Glutamatergic neuron (in vitro differentiated cells): ENCODE measurements at places on chromosomes 1 and 21.

- peaks cover 23% of the 10 kb centered on the region for H3K4me1 ChIP-seq
- DNase-seq, result peak; percentile 84
- no peak overlapping the region for H3K4me3 ChIP-seq
- no peaks in the 10 kb centered on the region for H3K36me3 ChIP-seq
Observed at GRCh38 chr1:183655562-183656075, 2.5 kb upstream of the APOBEC4 start.

- H3K27me3 ChIP-seq, result peaks cover 49% of the 10 kb centered on the region
- DNase-seq, result no peak
- H3K36me3 ChIP-seq, result peaks cover 5% of the 10 kb centered on the region
- H3K27ac ChIP-seq, result peak overlapping the region; percentile 92
- H3K4me3 ChIP-seq, result peak overlapping the region; percentile 50
Observed at GRCh38 chr1:54254055-54254454, 54.1 kb downstream of the MRPL37 start.

GRCh38 chr1:222950892-222951291 lies 136.1 kb downstream of the DISP1 start:
- H3K27me3 ChIP-seq, result no peaks in the 10 kb centered on the region
- H3K4me3 ChIP-seq, result no peak overlapping the region
- no peaks in the 10 kb centered on the region for H3K4me1 ChIP-seq
- peaks cover 5% of the 10 kb centered on the region for H3K36me3 ChIP-seq
- H3K27ac ChIP-seq, result no peak overlapping the region
- DNase-seq, result no peak

GRCh38 chr1:227774821-227775661 lies 39.8 kb downstream of the SNAP47 start:
- H3K4me1 ChIP-seq, result peaks cover 13% of the 10 kb centered on the region
- H3K36me3 ChIP-seq, result no peaks in the 10 kb centered on the region
- no peak overlapping the region for H3K4me3 ChIP-seq
- H3K27ac ChIP-seq, result no peak overlapping the region
- peaks cover 10% of the 10 kb centered on the region for H3K27me3 ChIP-seq

- H3K36me3 ChIP-seq, result peaks cover 4% of the 10 kb centered on the region
- peaks cover 2% of the 10 kb centered on the region for H3K27me3 ChIP-seq
- no peak for DNase-seq
- no peak overlapping the region for H3K4me3 ChIP-seq
Observed at GRCh38 chr1:230937371-230937770, 41.3 kb downstream of the TTC13 start.

DNA sequence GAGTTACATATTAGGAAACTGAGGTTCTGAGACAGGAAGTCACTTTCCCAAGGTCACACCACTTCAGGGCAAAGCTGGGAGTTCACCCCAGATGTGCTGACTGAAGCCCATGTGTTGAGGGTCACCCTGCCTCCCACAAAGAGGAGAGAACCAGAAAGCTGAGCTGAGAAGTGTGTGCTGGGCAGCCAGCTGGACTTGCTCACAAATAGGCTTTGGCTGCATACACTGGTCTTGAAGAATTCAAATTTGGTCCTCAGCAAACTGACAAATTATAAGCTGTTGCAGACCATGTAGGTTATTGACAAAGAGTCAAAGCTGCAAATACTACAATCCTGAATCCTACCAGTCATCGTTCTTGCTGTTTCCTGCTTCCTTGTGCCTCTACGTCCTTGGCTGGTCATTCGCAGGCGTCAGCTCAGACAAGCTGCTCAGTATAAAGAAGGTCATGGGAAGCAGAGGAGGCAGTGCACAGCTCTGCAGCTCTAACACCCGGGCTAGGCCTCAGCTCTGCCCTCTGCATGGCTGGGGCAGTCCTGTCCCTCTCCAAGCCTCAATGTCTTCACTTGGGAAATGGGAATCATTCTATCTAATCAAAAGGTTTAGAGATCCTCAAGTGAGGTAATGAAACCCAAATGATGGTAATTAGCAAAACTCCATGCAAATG lies 40.0 kb downstream of the CDCP2 start:
- H3K27ac ChIP-seq, result no peak overlapping the region
- H3K4me3 ChIP-seq, result no peak overlapping the region
- DNase-seq, result no peak
- H3K4me1 ChIP-seq, result peaks cover 23% of the 10 kb centered on the region
- H3K36me3 ChIP-seq, result no peaks in the 10 kb centered on the region
- H3K27me3 ChIP-seq, result peaks cover 2% of the 10 kb centered on the region

- peak overlapping the region; percentile 52 for H3K27ac ChIP-seq
- DNase-seq, result no peak
- H3K4me1 ChIP-seq, result peaks cover 16% of the 10 kb centered on the region
- H3K36me3 ChIP-seq, result no peaks in the 10 kb centered on the region
- peaks cover 10% of the 10 kb centered on the region for H3K27me3 ChIP-seq
Observed at GRCh38 chr1:179820226-179820970, 57.2 kb downstream of the TOR1AIP2 start.

DNA sequence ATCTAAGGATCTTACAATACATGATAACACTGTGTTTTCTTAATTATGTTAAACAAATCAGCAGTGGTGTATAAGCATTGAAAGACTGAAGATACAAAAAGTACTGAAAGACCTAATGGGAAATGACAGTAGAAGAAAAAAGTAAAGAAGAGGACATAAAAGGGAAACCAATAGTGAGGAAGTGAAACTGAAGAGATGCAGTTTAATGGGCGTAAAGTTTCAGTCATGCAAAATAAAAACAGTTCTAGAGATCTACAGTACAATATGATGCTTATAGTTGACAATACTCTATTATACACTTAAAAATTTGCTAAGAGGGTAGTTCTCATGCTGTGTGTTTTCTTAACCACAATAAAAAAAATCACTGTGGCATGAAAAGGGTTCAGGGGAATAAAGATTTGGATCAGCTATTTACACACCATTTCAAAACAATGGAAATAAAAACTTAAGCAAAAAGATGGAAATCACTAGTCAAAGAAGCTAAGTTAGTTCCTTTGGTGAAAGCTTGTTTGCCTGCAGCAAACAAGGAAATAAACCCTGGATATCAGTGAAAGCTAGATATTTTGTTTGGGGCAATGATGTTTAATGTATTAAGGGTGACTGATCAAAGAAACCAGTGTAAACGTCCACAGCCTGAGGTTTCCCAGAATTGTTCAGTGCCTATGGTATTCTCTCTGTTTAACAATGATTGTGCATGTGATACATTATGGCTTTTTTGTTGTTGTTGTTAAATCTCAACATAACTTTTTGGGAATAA lies 1160.8 kb upstream of the ADGRL2 start:
- no peak for DNase-seq

DNA sequence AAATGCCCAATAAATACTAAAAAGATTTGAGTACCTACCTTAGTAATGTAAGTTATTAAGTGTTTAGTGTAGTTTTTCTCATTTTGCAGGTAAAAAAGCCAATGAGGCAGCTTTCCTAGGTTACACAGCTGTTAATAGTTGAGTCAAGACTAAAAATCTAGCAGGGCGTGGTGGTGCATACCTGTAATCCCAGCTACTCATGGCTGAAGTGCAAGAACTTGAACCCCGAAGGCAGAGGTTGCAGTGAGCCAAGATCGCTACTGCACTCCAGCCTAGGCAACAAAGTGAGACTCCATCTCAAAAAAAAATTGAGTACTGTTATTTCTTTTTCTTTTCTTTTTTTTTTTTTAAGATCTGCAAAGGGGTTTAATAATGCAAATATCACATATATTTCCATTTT lies 7.7 kb downstream of the YBX1 start:
- H3K27me3 ChIP-seq, result no peaks in the 10 kb centered on the region
- no peak for DNase-seq
- H3K27ac ChIP-seq, result no peak overlapping the region

DNA sequence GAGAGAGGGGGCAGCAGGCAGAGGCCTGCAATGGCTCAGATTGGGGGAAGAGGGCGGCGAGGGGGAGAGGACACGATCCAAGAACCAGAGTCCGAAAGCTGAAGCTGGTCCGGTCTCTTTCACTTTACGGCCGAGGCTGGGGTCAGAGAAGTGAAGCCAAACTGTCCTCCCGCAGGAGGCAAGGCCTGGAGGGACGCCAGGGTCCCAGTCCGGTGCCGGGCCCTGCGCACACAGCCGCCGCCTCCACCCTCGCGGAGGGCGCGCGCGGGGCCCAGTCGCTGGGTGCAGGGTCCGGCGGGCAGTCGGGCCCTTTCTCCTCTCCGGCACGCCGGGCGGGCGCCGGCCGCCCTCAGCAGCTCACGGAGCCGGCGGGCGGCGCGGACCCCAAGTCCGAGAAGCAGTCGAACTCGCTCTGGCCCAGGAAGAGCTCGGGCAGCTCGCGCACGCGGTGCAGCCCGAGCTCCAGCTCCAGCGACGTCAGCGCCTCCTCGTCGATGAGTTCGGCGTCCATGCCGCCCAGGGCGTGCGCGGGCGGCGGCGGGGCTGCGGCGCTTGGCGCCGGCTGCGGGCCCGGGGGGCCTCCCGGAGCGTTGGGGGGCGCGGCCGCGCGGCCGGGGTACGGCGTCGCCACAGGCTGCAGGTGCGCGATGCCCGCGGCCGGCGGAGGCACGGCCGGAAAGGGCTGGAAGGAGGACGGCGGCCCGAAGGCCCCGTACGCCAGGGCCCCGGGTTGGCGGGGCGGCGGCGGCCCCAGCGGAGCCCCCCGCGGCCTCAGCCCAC lies 749 bp downstream of the CITED4 start:
- no peaks in the 10 kb centered on the region for H3K36me3 ChIP-seq
- H3K27me3 ChIP-seq, result peaks cover 16% of the 10 kb centered on the region
- peaks cover 3% of the 10 kb centered on the region for H3K4me1 ChIP-seq
- H3K4me3 ChIP-seq, result peak overlapping the region; percentile 81
- no peak overlapping the region for H3K27ac ChIP-seq

- no peaks in the 10 kb centered on the region for H3K27me3 ChIP-seq
- no peaks in the 10 kb centered on the region for H3K36me3 ChIP-seq
- no peak overlapping the region for H3K4me3 ChIP-seq
- H3K4me1 ChIP-seq, result peaks cover 3% of the 10 kb centered on the region
Observed at GRCh38 chr1:178931858-178932551, 61.1 kb upstream of the ANGPTL1 start.

- H3K4me1 ChIP-seq, result peaks cover 12% of the 10 kb centered on the region
- peak overlapping the region; percentile 97 for H3K27ac ChIP-seq
- peaks cover 5% of the 10 kb centered on the region for H3K27me3 ChIP-seq
- H3K4me3 ChIP-seq, result peak overlapping the region; percentile 100
Observed at GRCh38 chr1:32651461-32652073, 559 bp downstream of the RBBP4 start.

GRCh38 chr21:44052071-44052829 lies 40.1 kb downstream of the TRAPPC10 start:
- no peak for DNase-seq
- peaks cover 4% of the 10 kb centered on the region for H3K36me3 ChIP-seq
- H3K4me3 ChIP-seq, result no peak overlapping the region
- peaks cover 57% of the 10 kb centered on the region for H3K4me1 ChIP-seq

DNA sequence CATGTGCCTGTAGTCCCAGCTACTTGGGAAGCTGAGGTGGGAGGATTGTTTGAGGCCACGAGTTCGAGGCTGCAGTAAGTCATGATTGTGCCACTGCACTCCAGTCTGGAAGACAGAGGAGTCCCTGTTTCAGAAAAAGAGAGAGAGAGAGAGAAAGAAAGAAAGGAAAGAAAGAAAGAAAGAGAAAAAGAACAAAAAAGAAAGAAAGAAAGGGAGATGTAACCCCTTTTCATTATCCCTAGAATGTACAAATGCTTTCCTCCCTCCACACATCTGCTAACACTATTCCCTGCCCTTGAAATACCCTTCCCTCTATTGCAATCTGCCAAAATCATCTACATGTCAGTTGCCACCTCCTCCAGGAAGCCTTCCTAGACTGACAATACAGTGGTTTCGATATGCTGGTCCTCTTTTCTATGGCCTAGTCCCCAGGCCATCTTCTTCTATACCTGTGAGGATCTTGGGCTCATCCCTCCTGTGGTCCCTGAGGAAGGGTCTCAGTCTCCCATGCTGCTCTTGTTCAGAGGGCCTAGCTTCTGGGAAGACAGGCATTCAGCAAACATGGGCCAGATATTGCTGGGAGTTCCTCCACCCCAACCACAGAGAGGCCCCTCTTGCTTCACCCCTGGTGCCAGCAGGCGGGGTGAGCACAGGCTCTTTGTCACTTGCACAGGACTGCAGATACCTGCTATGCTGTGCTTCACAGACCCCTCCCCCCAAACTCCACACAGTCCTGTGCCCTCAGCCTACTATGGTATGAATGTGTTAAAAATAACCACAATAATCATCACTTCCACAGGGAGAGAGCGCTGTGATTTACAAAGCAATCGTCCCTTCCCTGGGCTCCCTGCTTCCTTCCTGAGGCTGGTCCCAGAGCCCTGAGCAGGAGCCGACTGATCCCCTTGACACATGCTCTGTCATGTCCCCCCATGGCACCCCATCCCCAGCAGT lies 14.1 kb downstream of the ADGRB2 start:
- peaks cover 20% of the 10 kb centered on the region for H3K27me3 ChIP-seq
- H3K27ac ChIP-seq, result no peak overlapping the region
- DNase-seq, result no peak
- no peaks in the 10 kb centered on the region for H3K36me3 ChIP-seq

GRCh38 chr1:84847253-84848250 lies 45.5 kb downstream of the LPAR3 start:
- peaks cover 3% of the 10 kb centered on the region for H3K27me3 ChIP-seq
- H3K36me3 ChIP-seq, result no peaks in the 10 kb centered on the region
- H3K4me1 ChIP-seq, result peaks cover under 1% of the 10 kb centered on the region
- H3K4me3 ChIP-seq, result no peak overlapping the region

DNA sequence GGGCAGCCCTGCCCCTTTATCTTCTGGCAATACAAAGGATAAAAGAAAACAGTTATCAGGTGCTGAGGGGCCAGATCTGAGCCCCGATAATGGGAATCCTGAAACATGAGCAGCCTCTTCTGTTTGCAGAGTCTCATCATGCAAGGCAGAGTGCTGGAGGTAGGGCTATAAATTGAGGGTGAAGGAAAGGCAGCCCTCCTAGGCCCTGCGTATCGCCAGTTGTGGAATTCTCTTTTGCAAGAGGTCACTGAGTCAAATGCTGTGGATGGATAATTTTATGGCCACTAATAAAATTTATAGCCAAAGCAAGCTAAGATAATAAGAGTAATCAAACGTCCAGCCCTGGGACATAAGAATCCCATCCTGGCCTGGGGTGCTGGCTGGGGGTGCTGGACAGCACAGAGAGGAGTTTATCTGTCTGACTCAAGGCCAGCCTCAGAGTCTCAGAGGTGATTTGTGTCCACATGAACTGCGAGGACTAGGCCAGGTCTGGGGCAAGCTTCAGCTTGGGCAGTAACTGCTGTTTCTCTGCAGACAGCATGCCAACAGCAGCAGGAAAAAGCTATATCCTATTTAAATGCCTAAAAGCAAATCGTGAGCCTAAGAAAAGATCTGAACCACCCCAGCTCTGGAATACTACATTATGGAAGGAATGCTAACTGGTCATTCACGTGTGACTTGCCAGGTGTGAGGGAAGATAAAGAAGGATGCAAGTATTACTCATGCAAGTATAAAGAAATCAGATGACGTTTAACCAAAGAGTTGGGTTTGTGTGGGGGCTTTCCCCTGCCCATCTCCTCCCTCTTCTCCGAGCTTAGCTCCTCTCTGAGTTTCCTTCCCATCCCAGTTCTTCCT lies 254.8 kb downstream of the KIF26B start:
- DNase-seq, result no peak
- H3K36me3 ChIP-seq, result no peaks in the 10 kb centered on the region
- H3K27me3 ChIP-seq, result no peaks in the 10 kb centered on the region
- no peak overlapping the region for H3K27ac ChIP-seq
- peaks cover 3% of the 10 kb centered on the region for H3K4me1 ChIP-seq
- H3K4me3 ChIP-seq, result no peak overlapping the region

- H3K27ac ChIP-seq, result no peak overlapping the region
- H3K36me3 ChIP-seq, result peaks cover 5% of the 10 kb centered on the region
- H3K4me1 ChIP-seq, result no peaks in the 10 kb centered on the region
- H3K4me3 ChIP-seq, result no peak overlapping the region
- DNase-seq, result peak; percentile 39
- H3K27me3 ChIP-seq, result peaks cover 2% of the 10 kb centered on the region
Observed at GRCh38 chr1:94514095-94514727, 27.3 kb downstream of the F3 start.

GRCh38 chr21:15199414-15200383 lies 134.9 kb upstream of the NRIP1 start:
- H3K27me3 ChIP-seq, result no peaks in the 10 kb centered on the region
- no peak overlapping the region for H3K27ac ChIP-seq
- H3K36me3 ChIP-seq, result no peaks in the 10 kb centered on the region
- no peaks in the 10 kb centered on the region for H3K4me1 ChIP-seq
- no peak overlapping the region for H3K4me3 ChIP-seq
- no peak for DNase-seq
